ENCODE measurements at places on chromosomes 11 and 22.
A peak's percentile ranks its signal among the peaks of the same experiment; 100 is the strongest.

DNA sequence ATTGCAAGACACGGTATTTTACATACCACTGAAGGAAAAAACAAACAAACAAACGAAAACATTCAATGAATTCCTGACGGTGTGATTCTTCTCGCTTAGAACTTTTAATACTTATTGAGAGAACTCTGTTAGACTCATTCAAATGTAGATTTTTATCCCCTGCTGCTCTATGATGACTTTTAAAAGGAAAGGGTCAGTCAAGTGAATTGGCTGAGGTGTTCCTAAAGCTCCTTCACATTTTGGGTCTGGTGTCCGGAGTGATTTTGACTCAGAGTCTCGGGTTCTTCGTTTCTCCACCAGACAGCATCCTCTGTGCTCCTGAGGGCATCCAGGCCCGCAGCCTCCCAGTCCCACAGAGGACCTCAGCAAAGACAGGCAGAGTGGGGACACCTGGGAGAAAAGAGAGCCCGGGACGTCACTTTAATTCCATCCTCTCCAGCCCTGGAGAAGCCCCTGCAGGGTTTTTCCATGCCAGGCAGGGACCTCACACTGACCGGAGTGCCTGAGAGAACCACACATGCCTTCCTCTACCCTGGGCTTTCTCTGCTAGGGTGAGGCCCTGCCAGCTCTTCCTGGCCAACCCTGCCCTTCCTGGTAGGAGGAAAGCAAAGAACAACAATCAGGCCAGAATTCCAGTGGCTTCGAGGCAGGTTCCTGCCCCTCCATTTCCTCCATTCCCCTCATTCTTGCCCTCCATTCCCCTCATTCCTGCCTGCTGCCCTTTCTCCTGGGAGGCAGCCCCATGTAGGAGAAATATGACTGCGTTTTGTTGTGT lies 1.4 kb upstream of the CSF2RB start:
- DNase-seq: peak; percentile 17

- no peak for DNase-seq
Observed at GRCh38 chr22:36162127-36163034, 1.8 kb upstream of the APOL3 start.

DNA sequence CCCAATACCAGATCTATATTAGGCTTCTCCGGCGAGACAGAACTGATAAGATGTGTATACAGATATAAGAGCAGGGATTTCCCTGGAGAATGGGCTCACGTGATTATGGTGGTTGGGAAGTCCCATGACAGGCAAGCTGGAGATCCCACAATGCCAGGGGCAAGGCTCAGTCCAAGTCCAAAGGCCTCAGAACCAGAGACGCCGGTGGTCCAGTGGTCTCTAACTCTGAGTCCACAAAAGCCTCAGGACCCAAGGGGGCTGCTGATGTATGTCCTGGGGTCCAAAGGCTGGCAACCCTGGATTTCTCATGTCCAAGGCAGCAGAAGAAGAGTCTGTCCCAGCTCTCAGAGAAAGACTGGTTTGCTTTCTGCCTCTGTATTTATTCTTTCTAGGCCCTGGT lies 15.8 kb upstream of the OSBPL5 start:
- DNase-seq: no peak

GRCh38 chr11:66417000-66417399 lies 3.8 kb upstream of the NPAS4 start:
- DNase-seq: no peak

- DNase-seq: no peak
Observed at GRCh38 chr22:46592390-46592872, 27.8 kb upstream of the GRAMD4 start.

DNA sequence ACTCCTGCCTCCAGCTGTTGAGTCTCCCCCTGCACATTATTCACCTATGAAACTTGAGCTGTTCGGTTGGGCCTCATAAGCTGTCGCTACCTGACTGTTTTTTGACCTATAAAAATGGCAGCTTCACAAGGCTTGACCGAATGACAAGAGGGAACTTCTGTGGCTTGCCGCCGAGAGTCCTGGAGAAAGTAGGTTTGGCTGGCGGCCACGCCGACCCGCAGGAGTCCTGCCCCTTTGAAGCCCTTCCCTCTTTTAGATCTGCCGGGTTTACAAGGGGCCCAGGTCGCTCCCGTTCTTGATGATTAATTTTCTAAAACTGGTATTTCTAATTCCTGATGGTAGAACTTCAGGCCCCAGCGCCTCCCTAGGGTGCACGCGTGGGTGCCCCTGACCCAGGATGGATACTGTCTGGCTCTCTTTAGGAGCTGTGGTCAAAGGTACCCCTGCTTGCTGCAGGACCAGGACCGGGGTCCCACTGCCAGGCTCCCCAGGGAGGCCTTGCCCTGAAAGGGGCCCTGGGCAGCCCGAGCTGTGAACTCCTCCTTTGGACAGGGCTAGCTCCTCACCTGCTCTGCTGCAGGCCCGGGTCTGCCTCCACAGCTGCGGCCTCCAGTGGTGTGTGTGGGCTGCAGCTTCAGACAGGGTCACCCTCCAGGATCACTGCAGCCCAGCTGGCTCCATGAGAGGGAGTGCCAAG lies 171.8 kb downstream of the CTTN start:
- no peak for DNase-seq

GRCh38 chr11:57751676-57752253 lies at the start of gene BTBD18:
BTBD18 (minus strand) TSS chr11:57751819; CDS start chr11:57751188, 631 bp downstream.
- DNase-seq: no peak

DNA sequence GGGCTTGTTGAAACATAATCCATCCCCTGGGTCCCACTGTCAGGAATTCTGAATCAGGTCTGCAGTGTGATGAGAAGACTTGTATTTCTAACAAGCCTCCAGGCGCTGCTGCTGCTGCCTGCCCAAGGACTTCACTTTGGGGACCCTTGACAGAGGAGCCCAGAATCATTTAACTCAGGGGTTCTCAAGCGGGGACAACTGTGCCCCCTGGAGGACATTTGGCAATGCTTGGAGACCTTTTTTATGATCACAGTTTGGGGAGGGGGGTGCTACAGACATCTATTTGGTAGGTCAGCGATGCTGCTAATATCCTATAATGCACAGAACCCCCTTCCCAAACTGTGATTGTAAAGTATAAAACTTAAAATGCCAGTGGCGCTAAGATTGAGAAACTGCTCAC lies 312.8 kb downstream of the OPCML start:
- no peak for DNase-seq

GRCh38 chr22:17853073-17853472 lies 78.8 kb upstream of the BID start:
- DNase-seq: no peak

- DNase-seq: no peak
Observed at GRCh38 chr22:19943082-19944026, 1.7 kb upstream of the TXNRD2 start.

DNA sequence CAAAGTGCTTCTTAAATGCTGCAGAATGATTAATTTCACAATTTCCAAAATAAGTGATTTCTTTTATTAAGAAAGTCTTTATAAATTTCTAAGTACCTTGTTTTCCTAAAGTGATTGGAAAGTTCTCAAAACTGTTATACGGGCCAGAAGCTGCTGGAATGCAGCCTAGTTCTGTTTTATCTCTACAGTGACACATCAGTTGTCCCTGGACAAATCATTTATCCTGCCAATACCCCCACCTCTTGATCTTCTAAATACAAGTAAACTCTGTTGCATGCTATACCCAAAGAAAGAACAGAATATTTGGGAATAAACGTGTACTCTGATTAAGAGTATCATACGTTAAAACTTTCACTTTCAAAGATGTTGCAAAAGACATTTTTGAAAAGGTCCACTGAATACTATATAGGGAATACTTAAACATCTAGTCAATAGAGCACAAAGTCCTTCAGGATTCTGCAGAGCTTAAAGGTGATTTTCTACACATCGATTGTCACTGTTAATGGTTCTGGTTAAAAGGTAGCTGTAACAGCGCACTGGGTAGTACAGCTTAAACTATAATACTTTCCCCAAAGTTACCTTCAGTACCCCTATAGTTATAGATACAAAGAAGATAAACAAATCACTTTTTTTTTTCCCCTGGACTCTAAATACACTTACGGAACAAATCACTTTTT lies 92.1 kb upstream of the APOA1 start:
- no peak for DNase-seq

GRCh38 chr11:78605296-78605695 lies 30.6 kb upstream of the NARS2 start:
- DNase-seq: no peak

- DNase-seq: peak; percentile 5
Observed at GRCh38 chr11:66015454-66015881, 3.7 kb downstream of the CST6 start.

GRCh38 chr22:27718186-27719035 lies 83.1 kb downstream of the MN1 start:
- peak; percentile 73 for DNase-seq

DNA sequence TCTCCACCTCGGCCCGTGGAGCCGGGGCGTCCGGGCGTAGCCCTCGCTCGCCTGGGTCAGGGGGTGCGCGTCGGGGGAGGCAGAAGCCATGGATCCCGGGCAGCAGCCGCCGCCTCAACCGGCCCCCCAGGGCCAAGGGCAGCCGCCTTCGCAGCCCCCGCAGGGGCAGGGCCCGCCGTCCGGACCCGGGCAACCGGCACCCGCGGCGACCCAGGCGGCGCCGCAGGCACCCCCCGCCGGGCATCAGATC lies 439 bp downstream of the YAP1 start:
- no peak for DNase-seq

DNA sequence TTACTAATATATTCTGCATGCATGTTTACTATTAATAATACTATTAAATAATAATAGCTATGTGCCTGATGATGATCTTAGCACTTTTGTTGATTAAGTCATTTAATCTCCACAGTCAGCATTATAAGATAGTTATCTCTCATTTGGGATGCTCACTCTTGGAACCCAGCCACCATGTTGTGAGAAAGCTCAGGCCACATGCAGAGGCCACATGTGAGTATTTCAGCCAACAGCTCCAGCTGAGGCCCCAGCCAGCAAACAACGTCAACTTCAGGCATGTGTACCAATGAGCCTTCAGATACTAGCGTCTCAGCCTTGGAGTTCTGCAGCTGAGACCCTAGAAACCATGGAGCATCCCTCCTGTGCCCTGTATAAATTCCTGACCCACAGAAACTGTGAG lies 798.1 kb upstream of the LRRC4C start:
- DNase-seq: no peak

GRCh38 chr11:30935861-30936260 lies 349.7 kb upstream of the MPPED2 start:
- no peak for DNase-seq
